Caco-2 (cell line): ENCODE measurements at places on chromosomes 4 and X.

DNA sequence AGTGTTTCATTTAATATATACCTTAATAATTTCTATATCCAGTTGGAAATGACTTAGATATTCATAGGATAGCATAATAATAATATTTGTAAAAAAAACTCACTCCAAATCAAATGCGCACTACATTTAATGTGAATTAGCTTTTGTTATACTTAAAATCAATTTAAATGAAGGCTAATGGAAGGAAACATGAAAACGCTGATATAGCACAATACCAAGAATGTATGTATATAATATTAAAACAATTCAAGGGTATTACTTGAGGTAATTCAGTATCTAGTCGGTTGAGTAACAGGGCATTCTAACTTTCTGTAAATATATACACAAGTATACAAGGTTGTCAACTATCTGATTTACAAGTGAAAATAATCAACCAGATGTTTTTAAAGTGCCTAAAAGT, 307.1 kb upstream of the TEX13C start:
- no peak for DNase-seq

DNA sequence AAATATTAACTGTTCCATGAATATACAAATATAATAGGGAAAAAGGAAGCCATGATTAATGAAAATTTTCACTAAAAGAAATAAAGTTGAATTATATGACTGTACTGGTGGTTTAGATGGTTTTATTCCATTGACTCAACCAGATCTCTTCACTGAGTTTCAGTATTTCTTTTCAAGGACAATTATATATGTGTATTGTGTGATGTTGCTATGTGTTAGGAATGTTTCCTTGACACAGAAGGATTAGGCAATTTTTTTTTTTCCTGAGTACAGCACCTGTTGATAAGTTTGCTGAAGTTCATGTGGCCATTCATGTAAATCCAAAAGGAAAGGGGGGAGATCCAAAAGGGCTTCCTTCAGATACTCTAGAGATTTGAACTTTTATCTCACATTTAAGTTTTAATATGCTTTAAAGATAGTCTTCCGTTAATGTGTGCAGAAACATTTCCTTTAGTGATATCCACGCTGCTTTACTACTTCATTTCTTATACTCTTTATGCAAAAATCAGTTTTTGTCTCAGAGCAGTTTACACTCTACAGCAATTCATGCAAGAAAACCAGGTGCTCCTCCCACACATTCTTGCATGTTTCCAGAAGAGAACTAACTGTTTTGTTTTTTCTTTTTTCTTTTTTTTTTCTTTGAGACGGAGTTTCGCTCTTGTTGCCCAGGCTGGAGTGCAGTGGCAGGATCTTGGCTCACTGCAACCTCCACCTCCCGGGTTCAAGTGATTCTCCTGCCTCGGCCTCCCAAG, 249.1 kb downstream of the RPA4 start:
- DNase-seq = no peak

DNA sequence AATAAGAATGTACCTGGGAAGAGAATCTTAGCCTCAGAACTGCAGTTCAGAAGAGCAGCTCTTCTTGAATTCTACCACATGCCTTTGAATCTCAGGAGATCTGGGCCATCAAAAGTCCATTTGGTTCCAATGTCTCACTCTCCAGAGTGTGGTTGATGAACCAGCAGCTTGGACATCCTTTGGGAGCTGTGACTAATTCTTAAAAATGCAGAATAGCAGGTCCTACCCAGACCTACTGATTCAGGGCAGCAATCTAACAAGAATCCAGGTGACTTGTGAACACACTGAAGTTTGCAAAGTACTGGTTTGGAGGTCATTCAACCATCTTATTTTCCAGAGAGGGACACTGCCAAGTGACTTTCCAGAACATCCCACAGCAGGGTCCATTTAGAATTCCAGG, 244.7 kb downstream of the PACRGL start:
- no peak for DNase-seq

GRCh38 chr4:151709587-151709986, 51.2 kb downstream of the GATB start:
- no peak for DNase-seq

DNA sequence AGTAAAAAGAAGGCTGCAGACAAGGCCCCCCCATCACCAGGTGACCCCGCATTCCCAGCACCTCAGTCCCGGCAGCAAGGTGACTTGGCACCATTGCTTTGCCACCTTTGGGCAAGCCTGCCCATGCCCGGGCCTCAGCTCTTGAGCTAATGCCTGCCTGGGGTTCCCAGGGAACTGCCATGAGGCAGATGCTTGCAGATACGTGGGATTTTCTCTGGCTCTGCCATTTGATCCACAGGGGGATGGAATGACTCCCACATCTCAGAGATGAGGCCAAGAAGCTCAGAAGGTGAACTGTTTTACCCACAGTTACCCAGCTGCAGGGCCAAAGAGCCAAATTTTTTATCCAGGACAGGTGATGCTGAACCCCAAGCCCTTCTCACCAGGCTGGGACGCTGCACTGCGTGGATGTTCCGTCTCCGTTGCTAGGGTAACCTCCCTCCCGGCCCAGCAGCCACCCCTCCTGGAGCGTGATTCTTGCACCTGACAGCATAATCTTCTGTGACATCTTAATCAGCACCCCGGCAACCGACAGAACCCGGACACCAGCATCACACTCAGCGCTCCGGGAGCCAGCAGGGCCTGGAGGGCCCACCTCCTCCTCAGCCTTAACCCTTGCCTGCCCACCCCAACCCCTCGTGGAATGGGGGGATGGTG, 15.7 kb upstream of the MSX1 start:
- DNase-seq = no peak

DNA sequence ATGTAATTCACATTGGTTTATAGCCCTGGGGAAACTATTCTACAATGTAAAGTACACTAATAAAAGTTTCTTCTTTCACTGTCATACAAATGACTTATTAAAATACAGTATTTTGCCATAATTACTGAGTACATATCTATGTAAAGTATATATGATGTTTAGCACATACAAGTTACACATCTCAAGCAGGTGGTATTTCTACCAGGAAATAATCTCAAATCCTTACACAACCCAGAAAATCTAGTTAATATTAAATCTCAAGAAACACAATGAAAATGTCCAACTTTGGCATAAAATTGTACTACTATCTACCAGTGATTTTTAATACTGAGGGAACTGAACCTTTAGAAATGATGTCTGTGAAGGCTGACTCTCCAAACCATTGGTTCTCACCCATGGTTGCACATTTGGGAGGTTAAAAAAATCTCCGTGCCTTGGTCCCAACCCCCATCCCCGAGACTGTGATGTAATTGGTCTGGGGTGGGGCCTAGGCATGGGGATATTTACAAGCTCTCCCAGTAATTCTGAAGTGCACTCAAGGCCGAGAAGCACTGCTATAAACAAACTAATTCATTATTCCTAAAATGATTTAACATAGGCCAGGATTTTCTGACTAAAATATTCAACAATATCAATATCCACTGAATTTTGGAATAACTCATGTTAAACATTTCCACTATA, 27.6 kb downstream of the MAP3K15 start:
- DNase-seq = no peak

GRCh38 chr4:25677943-25678342, 22.3 kb downstream of the SLC34A2 start:
- no peak for DNase-seq

- no peak for DNase-seq
Observed at GRCh38 chr4:156946516-156947424, 24.8 kb downstream of the PDGFC start.

DNA sequence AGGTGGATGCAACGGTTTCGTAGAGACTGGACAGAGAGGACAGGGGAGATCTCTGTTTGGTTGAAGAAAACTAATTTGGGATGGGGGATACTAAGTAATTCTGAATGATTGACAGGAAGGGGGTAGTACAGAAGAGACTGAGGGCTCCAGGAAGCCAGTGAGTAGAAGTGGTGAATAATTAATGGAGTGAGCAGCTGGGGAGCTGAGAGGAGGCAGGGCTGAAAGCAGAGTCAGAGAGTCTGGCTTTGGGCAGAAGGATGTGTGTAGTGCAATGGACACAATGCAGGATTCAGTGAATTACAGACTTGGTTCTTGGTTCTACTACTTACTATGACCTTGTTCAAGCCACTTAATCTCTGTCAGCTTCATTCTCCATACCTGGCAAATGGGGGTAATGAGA, 161.7 kb downstream of the RBMX2 start:
- no peak for DNase-seq

DNA sequence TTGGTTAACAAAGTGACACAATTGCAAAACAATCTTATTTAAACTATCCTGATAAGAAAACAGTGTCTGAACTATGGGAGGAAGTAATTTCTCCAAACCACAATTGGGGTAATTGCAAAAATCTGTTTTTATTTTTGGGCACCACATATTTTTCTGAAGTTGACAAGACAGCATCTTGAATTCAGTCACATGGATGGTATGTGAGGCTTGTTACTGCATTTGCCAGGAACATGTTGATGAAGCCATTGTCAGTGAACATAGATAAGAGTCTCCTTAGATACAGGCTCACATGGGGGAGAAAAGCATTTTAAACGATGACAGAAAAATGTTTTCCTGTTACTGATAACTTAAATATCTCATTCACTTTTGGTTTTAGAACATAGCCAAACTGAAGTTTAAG, 5.5 kb upstream of the USP53 start:
- no peak for DNase-seq

DNA sequence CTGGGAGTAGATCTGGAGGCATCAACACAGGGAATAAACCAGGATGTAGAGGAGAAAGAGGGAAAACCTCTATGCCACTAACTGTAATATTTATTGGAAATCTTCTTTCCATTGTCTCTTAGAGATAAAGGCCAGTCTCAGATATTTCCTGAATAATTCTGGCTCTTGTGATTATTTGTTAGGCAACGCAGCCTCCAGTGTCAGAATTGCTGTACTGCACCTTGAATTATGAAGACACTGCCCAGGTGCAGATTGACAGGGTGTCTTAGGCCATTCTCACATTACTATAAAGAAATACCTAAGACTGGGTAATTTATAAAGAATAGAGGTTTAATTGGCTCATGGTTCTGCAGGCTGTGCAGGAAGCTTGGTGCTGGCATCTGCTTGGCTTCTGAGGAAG, 100.7 kb upstream of the ZDHHC15 start:
- no peak for DNase-seq

DNA sequence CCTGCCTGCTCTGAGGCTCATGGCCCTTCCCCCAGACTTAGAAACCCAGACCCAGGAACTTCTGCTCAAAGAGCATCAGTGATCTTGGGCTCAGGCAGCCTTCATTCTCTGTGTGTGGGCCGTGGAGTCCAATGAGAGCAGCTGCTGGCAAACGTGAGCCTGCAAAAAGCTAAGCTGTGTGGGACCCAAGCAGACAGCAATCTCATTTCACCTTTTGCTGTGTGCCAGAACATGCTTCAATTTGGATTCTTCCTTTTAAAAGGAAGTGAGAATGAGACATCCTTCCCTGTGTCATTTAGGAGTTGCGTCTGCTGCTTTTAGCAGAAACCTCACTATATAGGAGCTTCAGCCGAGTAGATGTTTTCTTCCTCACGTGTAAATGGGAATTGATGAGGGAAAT, 238.5 kb downstream of the EVC2 start:
- DNase-seq = no peak

- no peak for DNase-seq
Observed at GRCh38 chr4:52661966-52662690, 3.0 kb upstream of the USP46 start.

DNA sequence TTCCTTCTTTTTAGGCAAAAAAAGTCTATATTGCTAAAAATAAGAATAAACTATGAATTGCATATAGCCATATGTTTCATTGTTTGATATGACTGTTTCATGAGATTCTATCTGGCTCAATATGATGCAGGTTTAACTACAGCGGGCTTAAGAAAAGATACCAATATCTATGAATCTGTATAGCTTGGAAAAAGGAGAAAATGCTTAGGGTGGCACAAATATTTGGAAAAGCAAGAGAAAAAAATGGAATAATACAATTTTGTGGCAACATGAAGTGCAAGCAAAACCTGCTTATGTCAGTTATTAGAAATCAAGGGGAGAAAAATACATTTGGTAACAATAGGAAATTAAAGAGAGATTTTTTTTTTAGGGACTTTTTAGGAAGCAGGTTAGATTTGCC, 48.3 kb upstream of the NFKB1 start:
- no peak for DNase-seq

DNA sequence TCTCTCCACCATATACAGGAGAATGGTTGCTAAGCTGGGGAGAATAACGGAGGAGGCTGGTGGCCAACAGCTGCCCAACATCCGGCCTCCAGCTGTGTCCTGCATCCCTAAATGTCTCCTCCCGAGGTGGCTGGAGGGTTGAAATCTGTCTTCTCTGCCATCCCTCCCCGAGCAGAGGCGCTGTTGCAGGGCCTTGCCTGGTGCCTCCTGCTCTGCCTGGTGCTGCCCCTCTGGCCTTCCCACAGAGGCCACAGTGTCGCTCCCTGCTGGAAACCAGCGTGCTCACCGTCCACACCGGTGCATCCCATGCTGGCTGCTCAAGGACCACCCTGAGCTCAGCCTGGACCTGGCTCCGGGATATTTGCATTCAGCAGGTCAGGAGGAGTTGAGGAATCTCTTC, 115.2 kb downstream of the ENPP6 start:
- DNase-seq = no peak

GRCh38 chr4:70996018-70996360, 2.5 kb downstream of the DCK start:
- DNase-seq = no peak

DNA sequence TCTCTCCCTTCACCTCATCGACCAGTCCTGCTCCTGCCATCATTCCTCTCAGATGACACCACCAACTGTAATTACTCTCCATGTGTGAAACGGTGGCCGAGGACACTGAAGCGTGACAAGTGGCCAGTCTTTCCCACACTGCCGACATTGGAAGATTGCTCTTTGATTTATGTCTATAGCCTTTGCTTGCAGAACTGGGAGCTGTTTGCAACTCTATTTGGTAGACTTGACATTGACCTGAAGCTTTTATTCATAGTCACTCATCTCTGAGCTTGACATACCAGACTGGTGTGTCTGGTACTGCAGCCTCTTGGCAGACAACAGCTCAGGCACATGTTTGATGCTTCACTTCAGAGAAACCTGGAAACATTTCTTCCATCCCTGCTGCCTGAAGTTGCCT, 121.8 kb upstream of the GALNT7 start:
- DNase-seq = no peak

DNA sequence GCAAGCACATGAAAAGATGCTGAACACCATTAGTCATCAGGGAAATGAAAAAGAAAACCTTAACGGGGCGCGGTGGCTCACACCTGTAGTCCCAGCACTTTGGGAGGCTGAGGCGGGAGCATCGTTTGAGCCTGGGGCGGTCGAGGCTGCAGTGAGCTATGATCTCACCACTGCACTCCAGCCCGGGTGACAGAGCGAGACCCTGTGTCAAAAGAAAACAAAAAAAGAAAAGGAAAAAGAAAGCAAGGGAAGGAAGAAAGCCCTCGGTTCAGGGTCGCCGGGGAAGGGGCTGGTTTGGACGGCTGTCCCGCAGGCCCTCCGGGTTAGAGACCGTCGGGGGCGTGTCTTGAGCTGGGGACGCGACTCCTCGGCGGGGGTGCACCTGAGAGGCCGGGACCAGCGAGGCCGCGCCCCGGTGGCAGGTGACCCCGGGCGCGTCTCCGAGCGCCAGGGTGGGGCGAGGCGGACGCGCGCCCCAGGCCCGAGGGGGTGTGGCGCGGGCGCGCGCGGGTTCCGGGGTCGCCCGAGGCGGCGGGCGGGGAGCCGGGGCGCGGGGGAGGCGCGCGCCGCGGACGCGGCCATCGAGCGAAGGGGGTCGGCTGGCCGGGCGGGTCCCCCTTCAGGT, 478 bp upstream of the PLXNA3 start:
- DNase-seq = peak; percentile 74
